ENCODE measurements at places on chromosomes 1 and 21.

- DNase-seq, result no peak
These were observed 149.8 kb downstream of the ZNF648 start for GRCh38 chr1:181911715-181912114.

DNA sequence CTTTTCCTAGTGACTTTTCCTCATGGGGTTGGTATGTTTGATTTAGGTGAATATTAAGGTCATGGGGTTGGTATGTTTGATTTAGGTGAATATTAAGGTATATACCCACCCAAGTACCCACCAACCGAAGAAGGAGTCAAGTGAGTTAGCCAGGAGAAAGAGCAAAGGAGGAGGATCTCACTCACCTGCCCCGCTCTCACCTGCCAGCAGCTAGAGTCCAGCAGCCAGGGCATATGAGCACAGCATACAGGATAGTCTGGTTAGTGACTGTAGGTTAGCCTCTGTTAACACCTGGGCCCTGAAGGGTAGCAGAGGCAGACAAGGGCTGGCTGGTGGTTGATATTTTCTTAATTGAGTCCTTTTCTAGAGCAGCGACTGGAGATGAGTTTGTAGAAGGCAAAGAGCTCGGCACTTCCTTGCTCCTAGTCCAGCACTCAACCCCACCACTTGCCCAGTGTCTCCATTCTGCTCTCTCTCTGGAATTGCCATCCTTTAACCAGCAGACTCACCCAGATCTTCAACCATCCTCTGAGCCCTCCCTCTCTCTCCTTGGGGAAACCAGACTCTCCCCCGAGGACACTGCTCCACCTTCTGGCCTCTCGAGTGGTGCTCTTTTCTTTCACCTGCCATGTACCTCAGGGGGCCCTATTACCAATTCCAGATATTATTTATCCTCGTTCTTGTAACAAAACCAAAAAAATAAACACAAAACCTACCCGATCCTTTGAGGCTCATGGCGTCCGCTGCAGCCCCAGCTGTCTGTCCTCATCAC, 16.3 kb upstream of the DESI2 start:
- no peak for DNase-seq

DNA sequence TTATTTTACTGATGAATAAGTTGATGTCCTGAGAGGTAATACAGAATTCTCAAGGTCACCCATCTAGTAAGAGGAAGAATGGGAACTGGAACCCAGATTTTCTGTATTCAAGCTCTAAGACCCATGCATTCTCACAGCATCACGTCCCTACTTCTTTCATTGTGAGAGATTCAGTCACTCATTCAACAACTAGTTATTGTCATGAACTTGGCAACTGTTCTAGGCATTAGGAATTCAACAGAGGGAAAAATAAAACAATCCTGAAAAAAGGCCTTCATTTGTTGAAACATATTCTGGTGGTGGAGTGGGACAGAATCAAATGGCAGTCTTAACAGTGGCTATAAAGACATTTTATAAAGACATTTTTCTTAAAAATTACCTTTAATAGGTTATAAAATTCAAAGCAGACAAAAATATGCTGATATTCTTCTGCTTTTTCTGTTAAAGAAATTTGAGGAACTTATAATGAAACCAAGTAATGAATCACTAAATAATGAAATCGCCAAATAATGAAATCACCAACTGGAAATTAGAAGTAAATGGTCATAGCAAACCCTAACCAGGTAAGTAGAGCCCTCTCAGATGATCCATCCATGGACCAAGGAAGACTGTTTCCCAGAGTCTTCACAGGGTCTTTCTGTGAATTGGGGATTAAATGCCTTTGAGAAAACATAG, 136.5 kb upstream of the DPYD start:
- DNase-seq, result no peak

DNA sequence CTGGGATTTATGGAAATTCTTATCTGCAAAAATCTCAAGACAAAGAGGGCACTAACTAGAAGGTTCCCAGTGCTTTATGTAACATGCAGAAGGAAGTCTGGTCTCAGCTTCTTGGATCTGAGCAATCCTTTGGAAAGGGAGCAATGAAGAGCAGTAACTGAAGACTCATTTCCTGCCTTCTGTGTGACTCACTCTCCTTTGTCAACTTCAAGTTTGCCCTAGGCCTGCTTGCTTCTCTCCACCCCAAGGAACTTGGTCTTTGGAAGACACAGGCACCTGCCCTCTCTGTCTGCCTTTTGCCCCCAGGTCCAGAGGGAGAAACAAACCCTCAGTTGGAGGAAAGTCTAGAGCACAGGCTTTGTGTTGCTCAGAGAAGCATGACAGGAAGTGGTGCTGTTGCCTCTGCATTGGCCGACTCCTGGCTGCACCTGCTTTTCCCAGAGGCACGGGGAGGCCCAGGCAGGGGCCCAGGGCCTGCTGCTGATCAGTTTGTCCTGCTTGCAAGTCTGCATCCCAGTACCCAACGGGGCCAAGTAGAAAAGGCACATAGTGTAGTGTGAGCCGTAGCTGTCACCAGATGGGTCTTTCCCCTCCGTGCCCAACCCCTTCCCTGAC, 137.2 kb downstream of the DHRS3 start:
- DNase-seq, result no peak

DNA sequence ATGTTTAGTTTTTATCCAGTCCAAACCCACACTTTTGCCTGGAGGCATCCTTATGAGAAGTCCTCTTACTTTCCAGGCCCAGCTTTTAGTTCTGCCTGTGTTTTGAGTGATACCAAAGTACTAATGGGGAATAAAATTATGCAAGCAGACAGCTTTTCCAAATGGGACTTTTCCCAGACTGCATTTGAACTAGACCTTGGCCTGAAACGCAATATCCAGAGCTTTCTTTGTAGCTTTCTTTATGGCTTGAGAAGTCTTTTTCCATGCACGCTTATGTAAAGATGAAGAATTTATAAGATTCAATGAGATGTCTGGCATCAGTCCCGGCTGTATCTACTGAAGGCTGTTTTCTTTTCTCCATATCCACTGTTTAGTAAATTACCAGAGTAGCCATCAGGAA, 236.6 kb upstream of the RAB4A start:
- DNase-seq, result no peak

DNA sequence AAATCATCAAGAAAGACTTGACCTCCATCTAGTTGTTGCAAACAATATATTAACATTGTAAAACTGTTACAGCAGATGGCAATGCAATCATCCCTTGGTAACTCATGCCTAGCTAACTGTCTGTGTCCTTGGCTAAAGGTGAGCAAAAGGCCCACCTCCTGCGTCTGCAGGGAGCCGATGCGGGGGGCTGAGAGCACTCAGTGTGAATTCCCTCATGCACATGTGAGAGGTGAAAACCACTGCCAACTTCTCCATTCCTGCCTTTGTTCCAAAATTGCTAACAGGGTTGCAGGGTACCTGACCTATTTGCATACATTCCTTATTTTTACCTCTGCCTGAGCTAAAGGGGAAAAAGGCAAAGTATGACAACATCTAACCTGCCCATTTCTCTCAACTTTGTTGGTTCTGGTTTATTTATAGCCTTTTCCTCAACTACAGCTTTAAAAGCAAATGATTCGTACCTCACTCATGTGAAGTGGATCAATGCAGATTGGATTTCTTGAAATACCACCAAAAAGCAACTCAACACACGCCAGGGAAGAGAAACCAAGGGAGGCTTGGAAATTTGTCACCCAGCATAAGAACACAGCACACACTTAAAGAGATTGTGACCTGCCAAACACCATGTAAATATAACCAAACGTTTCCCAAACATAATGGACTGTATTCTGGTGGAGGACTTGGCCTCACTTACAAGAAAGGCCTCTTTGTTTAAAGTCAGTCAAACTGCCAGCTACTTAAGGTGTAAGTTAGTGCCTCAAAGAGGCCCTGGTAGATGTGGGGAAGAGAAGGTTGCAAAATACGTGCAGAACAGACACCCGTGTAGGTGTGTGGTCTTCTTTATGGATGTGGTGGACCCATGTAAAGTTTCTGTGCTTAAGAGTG, 651.0 kb downstream of the SMYD3 start:
- DNase-seq, result no peak

DNA sequence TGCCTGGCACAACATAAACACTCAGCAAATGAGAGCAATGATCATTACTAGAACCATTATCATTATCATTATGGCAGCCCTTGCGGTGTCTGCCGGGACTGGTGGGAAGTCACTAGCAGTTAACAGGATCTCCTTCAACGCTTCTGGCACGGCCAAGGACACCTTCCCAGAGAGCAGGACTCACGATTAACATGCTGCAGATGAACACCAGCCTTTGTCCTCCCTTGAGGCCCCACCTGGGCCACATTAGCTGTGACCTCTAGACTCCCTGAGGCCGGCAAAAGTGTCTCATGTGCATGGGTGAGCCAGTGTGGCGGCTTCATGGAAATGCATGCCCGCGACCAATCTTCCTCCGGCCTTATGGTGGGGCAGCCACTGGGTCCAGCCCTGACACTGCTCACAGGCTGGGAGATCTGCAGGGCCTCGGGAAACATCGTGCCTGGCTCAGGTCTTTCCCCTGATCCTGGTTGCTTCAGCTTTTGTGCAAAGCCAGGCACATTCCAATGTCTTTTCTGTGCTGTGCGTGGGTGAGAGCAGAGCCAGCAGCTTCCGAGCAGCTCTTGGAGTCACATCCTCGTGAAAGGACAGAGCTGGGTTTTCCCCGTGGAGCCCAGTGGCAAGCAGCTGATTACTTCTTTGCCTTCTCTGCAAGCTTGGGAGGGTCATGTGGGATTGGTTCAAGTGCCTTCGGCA, 107.3 kb downstream of the HMGB4 start:
- no peak for DNase-seq

GRCh38 chr21:35202431-35202830, 153.3 kb upstream of the RUNX1 start:
- DNase-seq, result no peak

GRCh38 chr1:9341301-9341845, 48.7 kb downstream of the SPSB1 start:
- no peak for DNase-seq

DNA sequence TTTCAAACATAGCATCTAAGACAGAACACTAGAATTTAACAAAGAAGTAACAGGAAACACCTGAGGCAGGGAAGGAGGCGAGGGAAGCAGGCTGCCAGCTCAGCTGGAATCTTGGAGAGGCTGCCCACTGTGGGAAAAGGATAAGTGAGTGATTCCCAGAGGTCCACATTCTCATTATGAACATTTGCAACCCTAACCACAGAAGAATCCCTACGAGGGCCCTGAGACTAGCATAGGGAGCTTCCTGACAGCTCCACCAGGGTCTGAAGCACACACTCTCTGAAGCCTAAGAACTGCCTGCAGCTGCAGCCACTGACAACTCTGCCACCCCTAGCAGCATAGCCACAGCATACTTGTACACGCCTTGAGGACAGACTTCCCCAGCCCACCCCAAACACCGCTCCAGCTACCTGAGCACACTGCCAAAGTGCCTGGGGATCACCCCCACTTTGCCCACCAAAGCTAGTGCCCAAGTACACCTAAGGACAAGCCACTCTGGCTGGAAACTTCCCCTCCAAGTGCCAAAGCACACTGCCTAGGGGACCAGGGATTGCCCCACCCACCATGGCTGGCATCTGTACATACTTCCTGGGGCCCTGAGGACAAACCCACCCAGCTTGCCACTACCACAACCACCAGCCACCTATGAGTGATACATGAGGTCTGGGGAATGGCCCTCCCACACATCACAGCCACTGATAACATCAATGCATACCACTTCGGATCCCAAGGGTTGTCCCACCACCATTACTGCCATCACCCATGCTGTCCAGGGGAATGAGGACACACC, 76.6 kb upstream of the GUCA2A start:
- no peak for DNase-seq

DNA sequence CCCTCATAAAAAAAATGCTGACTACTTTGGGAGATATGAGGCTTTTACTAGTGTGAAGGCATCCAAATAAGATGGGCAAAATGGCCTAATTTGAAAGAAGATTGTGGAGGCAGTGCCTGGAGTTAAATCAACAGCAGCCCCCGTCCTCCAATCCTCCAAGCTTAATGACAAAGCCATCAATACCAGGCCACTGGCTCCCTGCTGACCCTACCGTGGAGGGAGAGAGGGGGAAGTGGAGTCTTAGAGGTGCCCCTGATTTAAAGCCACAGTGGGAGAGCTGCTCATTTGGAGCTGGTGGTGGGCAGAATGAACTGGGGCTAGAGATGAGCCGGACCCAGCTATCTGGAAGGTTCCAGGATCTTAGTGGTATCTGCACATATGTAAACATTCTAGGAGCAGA, 24.3 kb upstream of the KNCN start:
- DNase-seq, result no peak

DNA sequence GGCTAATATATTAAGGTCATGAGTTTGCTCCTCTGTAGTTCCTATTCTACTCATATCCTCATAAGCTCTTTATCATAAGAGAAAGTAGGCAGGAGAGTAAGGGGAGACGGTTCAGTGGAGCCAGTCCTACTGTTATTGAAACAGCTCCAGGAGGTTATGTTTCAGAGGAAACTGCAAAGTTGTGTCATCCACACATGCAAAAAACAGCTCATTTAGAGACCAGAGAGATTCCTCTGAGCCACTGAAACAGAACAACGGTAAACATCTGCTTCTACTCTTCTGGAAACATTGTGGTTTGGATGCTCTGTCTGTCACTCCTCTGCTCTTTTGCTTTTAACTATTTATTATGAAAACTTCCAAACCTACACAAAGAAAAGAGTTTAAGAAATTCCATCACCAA, 66.3 kb upstream of the PPP2R5A start:
- DNase-seq, result no peak

- DNase-seq, result no peak
These were observed 51.1 kb downstream of the ZNF326 start for GRCh38 chr1:90045853-90046563.

- DNase-seq, result no peak
These were observed 128.5 kb upstream of the ERRFI1 start for GRCh38 chr1:8154621-8155052.

DNA sequence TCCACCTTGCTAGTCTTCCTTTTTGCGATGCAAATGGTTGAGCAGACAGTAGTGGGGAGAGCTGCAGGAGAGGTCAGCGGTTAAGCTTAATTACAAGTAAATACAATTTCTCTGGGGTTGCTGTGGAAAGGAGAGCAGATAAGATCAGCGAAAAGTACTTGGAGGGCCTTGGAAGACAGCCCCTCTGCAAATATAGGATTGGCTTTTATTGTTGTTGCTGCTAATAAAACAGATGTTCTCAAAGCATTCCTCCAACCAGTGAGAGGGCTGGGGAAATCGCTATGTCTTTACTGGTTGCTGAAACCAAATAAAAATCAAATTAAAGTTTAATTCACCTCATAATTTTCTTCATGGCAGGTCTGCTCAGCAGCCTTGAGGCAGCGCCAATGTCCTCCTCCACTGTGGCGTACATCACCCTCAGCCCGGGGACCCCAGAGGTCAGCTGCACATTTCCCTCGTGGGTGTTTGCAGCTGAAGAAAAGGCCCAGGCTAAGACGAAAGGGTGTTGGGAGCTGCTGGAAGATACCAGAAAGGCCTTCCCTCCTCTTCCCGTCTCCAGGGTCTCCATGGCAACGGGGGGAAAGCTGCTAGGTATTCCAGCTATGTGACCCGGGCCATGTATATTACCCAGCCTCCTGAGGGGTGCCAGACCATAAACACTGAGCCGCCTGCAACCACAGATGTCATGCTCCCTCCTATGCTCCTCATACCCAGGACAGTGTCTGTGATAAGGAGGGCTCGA, 54.6 kb upstream of the POU2F1 start:
- DNase-seq, result no peak

GRCh38 chr1:30368651-30369240, 354.6 kb downstream of the MATN1 start:
- DNase-seq, result no peak

All from esophagus squamous epithelium (tissue), 5 donors.